ENCODE measurements at places on chromosomes 2 and 18.

- no peak for DNase-seq
These were observed 141.8 kb downstream of the CTIF start for GRCh38 chr18:48680339-48681250.

DNA sequence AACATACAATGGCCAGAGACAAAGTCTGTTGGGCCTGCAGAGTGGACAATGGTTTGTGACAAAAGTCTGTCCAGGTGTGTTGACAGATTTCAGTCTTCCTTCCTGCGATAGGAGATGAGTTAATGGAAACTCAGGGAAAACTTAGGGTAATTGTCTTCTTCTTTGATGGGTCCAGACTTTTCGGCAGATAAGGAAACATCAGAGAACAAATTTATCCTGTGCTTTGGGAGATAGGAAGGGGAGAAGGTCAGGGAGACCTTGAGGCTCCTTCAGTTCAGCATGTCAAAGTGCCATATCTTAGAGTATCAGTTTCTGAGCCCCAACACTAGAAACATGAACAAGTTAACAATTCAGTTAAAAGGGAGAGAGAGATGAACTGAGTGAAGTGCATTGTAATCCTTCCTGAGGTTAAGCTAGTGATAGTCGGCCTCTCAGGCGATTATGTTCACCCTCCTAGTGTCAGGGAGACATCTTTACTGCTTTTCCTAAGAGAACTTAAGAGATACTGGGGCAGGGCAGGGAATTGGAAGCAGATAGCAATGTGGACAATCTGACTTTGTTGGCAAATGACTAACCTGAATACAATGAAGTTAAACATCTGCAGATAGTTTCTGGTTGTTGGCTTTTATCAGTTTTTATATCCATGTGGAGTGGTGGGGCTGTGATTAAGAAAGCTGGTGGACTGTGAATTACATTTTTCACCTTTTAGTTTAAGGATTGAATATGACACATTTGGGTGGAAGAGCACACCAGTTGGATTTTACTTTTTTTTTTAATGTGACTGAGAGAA is 248.8 kb upstream of the FN1 start:
- DNase-seq = no peak

DNA sequence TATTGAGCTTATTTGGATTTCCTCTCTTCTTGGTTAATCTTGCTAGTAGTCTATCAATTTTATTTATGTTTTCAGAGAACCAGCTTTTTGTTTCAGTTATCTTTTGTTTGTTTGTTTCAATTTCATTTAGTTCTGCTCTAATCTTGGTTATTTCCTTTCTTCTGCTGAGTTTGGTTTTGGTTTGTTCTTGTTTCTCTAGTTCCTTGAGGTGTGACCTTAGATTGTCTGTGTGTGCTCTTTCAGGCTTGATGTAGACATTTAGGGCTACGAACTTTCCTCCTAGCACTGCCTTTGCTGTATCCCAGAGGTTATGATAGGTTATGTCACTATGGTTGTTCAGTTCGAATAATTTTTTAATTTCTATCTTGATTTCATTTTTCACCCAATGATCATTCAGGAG is 141.6 kb downstream of the ZNF236 start:
- no peak for DNase-seq

GRCh38 chr2:122077771-122078170 is 322.3 kb downstream of the TSN start:
- DNase-seq = no peak

GRCh38 chr2:126627643-126628042 is 28.3 kb upstream of the GYPC start:
- DNase-seq = no peak

GRCh38 chr2:201883606-201884369 is 77.5 kb downstream of the CDK15 start:
- no peak for DNase-seq

DNA sequence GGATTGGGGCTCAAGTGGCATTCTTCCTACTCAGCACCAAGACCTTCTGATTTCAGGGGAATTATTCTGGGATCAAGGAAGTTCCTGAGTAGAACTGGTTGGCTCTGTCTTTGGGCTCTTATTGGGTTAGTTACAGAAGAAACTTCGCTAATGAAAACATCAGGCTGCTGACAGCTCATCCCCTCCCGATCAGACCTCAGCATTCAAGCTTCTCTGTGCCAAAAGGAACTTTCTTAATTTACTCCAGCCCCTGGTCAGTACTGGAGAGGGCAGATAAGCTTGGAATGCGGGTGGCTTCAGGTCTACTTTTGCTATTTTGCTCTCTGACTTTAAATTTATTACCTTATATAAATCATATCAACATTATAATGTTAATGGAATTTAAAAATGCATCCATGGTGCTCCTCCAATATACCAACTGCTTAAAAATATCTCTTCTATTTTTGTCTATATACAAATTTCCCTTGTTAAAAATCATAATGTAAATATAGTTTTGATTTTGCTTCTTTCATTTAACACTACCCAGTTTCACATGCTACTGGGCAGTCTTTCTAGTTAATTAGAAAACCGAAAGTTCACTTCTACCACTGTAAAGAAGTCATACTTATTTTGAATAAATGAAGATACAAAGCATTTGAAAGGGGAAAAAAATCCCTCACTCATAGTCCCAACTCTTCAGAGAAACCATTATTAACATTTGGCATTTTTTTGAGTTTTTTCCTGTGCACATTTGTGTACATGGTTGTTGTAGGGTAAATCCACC is 34.4 kb downstream of the PCARE start:
- DNase-seq = no peak

- DNase-seq = no peak
These were observed 227.6 kb upstream of the SMIM21 start for GRCh38 chr18:75654851-75655751.

DNA sequence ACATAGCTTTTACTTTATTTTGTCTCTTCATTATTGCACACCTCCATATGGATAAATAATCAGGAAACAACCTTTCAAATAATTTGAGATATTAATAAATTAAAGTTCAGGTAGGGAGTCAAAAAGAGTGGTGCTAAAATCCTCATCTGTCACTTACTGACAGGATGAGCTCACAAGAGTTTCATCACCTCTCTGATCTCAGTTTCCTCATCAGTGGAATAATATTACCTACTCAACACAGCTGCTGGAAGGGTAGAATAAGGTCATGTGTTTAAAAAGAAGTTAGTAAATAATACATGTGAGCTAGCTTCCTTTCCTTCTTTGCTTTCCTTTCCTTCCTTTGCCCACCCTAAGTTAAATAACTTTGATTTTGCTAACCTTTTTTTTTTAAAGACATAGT is 61.9 kb downstream of the RDH14 start:
- DNase-seq = no peak

DNA sequence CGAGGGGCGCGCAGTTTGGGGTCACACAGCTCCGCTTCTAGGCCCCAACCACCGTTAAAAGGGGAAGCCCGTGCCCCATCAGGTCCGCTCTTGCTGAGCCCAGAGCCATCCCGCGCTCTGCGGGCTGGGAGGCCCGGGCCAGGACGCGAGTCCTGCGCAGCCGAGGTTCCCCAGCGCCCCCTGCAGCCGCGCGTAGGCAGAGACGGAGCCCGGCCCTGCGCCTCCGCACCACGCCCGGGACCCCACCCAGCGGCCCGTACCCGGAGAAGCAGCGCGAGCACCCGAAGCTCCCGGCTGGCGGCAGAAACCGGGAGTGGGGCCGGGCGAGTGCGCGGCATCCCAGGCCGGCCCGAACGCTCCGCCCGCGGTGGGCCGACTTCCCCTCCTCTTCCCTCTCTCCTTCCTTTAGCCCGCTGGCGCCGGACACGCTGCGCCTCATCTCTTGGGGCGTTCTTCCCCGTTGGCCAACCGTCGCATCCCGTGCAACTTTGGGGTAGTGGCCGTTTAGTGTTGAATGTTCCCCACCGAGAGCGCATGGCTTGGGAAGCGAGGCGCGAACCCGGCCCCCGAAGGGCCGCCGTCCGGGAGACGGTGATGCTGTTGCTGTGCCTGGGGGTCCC is at the start of gene ITGA4:
TSS of gene ITGA4 (plus strand) at position 266 of the 620 bp plus-strand sequence. CDS start at position 535, 269 bp downstream.
- DNase-seq = peak; percentile 88

DNA sequence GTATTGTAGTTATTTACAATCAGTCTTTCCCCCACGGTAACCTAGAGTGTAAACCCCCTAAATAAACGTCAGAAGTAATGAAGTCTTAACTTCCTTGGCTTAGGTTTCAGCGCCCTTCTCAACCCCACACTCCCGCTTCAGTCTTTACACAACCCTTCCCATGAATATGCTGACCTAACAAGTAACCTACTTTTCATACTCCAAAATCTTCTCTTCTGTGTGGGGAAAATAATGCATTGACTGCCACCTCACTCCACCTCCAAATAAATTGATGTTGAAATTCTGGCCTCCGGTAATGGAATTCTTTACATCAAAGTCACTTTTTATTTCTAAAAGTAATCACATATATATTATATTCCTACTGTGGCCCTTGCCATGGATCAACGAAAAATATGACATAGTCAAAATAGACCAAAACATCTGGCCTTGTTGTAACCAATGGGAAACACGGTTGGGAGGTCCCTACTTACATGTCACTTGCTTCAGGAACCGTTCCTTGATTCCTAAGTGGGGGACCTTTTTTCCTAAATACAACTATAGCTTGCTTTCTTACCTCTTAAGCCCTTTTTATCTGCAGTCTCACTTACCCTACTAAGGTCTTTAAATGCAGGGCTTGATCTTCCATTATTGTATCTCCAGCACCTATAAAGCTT is 961 bp downstream of the GEN1 start:
- DNase-seq = no peak

- no peak for DNase-seq
These were observed 3.0 kb downstream of the FEV start for GRCh38 chr2:218981881-218982585.

DNA sequence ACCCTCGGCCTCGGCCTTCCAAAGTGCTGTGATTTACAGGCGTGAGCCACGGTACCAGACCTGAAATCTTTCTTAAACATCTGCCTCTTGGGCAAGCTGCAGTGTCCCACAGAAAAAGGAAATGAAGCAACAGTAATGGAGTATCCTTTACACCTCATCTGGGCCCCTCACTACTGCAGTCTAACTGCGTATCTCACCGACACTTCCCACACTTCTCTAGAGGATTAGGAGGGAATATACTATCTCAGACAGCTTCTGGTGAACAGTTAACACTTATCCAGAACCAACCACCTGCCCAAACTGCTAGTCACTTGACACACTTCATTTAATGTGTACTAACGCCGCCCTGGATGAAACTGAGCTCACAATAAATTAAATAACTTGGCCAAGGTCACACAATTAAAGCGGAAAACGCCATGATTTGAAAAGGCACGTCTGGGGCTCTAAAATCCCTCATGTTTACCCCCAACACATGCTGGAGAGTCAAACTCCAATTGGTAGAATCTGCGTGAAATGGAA is 993 bp downstream of the COX7A2L start:
- DNase-seq = peak; percentile 24

DNA sequence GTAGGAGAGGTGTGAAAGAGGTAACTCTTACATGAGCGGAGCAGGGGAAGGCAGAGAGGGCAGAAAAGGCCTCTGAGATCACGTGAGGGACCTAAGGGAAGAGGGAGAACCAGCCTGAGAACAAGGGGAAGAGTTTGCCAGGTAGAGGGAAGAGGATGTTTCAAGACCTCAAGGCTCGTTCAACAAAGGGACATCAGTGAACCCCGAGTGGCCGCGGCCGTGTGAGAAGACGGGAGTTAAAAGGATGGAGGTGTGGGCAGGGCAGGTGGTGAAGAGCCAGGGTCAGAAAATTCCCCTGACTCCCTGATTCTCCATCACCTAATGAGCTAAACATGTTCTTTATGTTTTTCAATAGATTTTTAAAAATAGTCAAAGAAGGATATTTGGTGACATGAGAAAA is 44.4 kb downstream of the NETO1 start:
- no peak for DNase-seq

- no peak for DNase-seq
These were observed 59.8 kb downstream of the NOL10 start for GRCh38 chr2:10629819-10630532.

DNA sequence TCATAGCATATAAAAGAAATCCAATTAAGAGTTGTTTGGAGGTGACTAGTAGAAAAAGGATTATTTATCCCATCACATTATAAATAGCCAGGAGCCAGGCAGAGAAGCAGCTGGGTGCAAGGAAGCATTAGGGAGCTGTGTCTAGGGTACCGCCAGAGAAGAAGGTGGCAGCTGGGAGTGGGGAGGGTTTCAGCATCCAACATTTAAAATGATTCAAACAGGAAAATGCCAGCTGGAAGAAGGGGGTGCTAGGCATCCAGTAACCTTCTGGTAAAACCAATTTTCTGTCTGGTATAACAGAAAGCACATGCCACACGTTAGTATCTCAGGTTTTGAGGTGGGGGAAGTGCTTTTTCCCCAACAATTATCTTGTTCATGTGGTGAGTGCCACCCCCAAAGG is 452.4 kb downstream of the ZEB2 start:
- DNase-seq = no peak

All from T-helper 2 cell treated with Interferon-gamma antibody and Interleukin-4, amounts not matched to agents 5 μg/mL and 100 μg/mL, for 36 hours (primary cell).